Epithelial cell of proximal tubule (primary cell): ENCODE measurements at places on chromosomes 7 and 10.

DNA sequence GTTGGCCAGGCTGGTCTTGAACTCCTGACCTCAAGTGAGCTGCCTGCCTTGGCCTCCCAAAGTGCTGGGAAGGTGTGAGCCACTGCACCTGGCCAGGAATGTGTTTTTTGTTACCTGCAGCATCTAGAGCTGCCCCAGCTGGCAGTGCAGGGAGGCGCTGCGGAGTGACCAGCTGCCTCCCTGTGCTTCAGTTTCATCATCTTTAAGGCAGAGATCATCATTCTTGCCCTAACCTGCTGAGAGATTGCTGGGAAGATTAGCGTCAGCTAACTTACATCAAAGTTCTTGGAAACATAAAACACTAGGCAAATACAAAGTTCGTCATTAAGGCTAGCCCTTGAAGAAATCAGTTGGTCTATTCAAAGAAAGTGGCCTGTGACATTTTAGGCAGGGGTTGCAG is 2.3 kb downstream of the ZNF282 start:
- no peak for DNase-seq

DNA sequence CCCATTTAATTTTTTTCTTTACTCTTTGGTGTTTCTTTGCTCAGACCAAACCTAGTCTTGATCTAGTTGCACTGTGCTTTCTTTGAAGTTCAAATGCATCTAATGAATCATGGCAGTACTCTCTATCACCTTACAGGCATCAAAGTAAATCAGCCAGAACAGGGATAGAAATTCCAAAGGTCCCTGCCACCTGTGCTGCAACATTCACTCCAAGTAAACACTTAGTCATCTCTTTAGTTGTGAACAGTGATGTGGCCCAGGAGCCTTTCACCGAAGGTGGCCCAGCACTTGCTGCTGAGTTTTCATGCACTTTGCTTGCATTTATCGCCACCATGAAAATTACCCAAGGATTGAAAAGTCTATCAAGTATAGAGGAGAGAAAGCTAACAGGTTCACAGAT is 314.1 kb upstream of the ETV1 start:
- peak; percentile 4 for DNase-seq

DNA sequence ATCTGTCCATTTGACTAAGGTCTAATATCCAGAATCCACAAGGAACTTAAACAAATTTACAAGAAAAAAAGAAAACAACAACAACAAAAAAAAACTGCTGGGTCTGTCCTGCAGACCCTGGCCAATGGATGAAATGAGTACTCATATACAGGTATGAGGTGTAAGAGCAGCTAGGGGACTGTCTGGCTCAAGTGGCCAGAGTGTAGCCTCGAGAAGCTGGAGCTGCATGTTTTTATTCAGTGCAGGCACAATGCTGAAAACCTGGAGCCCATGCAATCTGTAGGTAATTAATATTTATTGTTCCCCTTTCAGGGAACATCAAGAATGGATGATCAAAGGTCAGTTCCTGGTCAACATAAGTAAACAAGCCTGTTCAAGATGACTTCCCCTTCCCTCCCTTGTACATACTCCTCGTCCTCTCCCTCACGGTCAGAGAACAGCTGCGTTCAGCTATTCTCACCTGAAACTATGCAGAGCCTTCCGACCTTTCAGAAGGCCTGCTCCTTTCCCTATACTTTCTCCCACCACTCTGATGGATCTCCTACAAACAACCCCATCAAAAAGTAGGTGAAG is 15.5 kb downstream of the CYP2C19 start:
- DNase-seq, result no peak

- no peak for DNase-seq
Observed at GRCh38 chr7:67917437-67917755, 920.8 kb downstream of the TYW1 start.

DNA sequence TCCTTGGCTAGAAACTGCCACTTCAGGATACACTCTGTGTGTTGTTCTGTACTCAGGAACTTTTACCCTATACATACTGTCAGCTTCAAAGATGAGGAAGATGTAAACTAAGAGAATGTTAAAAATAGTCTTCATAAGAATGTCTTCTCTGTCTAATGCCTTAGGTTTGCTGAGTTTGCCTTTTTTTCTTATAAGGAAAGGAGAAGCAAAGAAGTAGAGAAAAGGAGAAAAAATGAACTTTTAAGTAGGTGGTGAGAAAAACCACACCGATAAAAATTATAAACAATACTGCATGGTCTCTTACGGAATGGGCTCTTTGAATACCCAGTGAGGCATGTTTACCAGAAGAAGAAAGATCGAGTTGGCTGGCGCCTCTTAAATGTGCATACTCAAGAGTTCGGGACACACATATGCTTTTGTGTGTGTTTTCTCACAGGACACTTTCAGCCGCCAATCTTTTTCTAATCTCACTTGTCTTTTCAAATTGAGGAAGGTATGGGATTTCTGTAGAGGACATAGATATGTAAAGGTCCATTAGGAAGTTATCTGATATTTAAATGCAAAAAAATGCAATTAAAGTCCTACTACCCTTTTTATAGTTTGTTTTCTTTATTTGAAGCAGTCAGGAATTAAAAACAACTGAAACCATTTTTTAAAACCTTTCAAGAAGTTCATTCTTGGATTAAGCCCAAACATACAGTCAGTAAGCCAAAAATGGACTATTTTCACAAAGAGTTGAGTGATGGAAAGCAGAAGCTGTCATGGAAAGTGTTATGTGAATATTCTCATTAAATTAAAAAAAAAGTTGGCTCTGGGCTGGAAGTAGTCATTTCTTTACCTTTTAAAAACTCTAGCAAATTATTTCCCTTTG is 100.6 kb upstream of the MDFIC start:
- no peak for DNase-seq

DNA sequence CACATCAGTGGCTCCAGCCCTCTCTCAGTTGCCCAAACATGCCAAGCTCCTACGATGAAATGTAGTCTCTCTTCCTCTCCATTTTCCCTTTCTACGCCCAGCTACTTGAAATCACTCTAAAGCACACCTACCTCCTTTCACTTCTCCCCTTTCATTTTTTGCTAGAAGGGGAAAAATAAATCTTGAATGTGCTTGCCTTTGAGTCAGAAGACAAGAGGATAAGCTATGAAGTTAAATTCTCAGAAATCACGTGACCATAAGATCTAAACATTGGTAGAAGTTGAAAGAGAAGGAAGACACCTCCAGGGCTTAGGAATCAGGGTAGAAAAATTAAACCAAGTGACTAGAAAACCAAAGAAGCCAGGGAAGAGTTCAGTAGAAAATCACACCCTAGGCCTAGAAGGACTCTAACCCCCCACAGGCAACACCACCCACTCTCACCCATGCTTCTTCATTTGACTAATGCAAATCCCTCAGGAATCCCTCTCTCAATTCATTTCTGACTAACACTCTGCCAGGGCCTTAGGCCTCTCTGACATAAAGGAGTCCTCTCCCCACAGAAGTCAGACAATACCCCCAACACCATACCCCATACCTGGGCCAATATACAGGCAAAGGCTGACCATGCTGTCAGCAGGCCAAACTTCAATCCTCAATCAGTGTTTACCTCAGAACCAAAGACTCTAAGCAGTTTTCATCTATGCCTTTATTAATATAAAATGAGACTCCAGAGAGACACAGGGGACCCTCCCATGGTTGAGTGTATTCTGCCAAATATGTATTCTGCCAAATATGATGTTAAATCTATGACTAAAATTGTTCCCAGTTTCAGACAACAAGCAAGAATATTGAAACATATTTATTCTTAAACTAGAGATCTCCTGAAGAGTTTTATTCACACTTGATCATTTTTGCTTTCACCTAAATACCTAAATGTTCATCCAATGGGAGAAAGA is 84.8 kb downstream of the ELMO1 start:
- no peak for DNase-seq

- DNase-seq, result no peak
Observed at GRCh38 chr10:116103668-116104067, 169.3 kb downstream of the GFRA1 start.

DNA sequence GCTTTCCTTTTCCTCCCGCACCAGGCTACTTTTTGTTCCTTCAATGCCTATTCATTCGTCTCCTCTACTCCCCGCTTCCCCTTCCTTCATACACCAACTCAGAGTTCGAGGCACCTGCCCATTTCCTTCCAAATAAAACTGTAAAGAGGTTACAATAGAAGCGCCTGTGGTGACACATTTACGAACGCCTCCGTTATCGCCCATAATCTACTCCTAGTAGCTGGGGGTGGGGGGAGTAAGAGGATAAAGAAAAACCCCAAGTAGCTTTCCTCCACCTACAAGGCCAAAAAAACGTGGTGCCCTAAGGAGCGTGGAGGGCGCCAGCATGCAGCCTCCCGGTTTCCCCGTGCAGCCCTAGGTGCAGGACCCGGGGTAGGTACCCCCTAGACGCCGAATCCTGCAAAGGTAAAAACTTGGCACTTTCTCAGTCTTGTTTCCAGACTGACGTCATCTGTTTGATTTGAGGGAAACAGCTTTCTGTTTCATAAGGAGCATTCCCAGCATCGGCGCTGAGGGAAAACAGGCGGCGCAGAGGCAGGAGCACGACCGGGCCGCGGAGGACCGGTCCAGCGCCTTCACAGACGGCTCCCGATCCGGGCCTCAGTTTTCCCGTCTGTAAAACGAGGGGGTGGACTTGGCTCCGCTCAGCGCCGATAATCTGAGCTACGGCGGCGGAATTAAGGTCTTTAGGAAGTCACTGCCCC is 922 bp downstream of the PPA1 start:
- no peak for DNase-seq

GRCh38 chr7:107100824-107101223 is 56.3 kb downstream of the PRKAR2B start:
- DNase-seq, result no peak

GRCh38 chr10:44703241-44704155 is 207.6 kb upstream of the TMEM72 start:
- no peak for DNase-seq

DNA sequence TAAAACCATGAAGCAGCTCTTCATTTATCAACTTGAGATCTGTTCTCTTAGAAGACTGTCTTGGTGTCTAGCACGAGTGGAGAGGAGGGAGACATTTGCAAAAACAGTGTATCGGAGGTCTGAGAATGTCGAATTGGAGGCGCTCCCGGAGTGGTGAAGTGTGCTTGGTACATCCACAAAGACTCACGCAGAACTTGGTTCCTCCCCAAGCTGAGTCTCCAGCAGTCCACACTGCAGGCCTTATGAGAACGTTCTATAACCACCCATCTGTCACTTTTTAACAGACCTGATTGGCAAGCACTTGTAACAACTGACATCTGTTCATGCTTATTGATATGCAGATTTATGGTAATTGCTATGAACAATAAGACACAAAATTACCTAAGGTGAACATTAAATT is 261.6 kb downstream of the CELF2 start:
- no peak for DNase-seq

- DNase-seq, result no peak
Observed at GRCh38 chr7:128456255-128456725, 612 bp downstream of the HILPDA start.

DNA sequence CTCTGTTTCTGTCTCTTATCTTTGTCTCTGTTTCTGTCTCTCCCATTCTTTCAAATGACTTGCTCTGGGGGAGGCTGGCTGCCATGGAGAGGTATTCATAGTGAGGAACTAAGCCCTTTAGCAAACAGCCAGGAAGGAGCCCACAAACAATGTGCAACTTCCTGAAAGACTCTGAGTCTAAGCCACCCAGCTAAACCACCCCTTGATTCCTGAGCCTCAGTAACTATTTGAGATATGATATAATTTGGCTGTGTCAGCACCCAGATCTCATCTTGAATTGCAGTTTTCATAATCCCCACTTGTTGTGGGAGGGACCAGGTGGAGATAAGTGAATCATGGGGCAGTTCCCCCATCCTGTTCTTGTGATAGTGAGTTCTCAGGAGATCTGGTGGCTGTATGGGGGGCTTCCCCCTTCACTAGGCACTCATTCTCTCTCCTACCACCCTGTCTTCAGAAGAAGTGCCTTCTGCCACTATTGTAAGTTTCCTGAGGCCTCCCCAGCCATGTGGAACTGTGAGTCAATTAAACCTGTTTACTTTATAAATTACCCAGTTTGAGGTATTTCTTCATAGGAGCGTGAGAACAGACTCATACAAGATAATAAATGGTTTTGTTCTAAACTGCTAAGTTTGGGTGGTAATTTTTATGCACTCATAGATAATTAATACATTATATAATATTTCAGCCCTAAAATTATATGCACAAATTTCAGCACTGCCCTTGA is 121.2 kb upstream of the FOXP2 start:
- DNase-seq, result peak; percentile 12

- DNase-seq, result no peak
Observed at GRCh38 chr10:75544993-75545706, 113.7 kb downstream of the LRMDA start.

DNA sequence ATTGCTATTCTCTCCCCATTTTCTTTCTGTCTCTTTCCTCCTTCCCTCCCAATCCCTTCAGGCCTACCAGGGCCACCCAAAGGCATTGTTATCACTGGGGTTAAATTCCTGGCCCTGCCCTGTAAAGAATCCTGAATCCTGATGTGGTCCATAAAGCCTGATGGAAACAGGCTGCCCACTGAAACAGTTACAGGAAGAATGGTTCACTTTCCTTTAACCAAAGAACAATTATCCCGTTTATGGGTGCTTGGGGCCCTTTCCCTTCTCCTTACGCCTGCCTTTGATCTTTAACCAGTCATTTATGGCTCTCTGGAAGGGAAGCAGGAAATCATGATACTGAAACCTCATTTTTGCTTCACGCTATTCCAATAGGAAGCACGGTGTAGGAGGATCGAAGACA is 273.1 kb upstream of the NEBL start:
- DNase-seq, result no peak

- no peak for DNase-seq
Observed at GRCh38 chr10:104299031-104299904, 30.3 kb downstream of the GSTO2 start.

- no peak for DNase-seq
Observed at GRCh38 chr7:39606352-39606751, 17.0 kb upstream of the RALA start.
